GM04503 (cell line): ENCODE measurements at places on chromosomes 1 and 21.

GRCh38 chr1:6923012-6923411 lies 137.8 kb downstream of the CAMTA1 start:
- DNase-seq, result no peak

DNA sequence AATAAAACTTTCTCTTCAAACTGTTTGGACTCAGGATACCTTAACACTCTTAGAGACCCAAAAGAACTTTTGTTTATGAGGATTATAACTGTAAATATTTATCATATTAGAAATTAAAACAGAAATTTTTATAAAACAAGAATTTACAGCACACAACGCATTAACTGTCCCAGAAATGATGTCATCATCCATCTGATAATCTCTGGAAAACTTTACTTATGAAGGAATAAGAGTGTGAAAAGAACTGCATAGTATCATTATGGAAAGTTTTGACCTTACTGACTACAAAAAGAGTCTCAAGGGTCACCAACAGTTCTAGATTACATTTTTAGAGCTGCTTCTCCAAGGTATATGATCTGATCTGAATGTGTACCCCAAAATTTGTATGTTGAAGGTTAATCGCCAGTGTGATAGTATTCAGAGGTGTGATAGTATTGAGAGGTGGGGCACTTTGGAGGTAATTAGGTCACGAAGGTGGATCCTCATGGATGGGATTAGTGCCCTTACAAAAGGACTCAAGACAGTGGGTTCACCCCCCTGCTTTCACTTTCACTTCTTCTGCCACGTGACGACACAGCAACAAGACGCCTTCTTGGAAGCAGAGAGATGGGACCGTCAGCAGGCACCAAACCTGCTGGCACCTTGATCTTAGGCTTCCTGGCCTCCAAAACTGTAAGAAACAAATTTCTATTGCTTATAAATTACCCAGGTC lies 95.7 kb upstream of the NR5A2 start:
- DNase-seq, result no peak

GRCh38 chr1:107934578-107934977 lies 30.4 kb downstream of the VAV3 start:
- no peak for DNase-seq

- DNase-seq, result no peak
These were observed at the start of gene CAMK2N1 for GRCh38 chr1:20485527-20486456. Gene CAMK2N1, minus strand, starts transcription at chr1:20486210. Its CDS starts 831 bp downstream, at chr1:20485379.
